ENCODE measurements at places on chromosomes 2 and 18.
A peak's percentile ranks its signal among the peaks of the same experiment; 100 is the strongest.

DNA sequence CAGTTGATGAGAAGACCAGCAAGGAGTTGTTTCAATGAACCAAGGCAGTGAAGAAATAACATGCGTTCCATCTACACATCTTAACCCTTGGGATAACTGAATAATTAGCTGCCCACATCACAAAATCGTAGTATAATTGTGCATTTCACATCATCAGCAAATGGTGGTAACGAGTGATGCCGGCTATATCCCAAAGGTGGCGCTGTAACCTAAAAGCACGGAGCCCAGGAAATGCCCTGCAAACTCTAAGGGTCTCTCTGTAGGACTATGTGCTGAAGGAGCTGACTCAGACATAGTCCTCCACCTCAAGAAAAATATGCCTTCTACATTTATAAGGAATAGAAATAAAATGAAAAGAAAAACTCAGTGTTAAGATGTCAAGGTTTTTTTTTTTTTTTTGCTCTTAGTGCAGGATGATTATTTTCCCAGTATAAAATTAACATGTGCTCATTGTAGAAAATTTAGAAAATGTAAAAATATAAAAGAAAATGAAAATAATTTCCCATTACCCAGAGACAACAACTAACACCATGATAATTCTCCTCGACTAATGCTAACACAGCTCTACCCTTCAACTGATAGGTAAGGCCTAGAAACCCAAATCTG, 23.1 kb upstream of the DSG3 start:
- DNase-seq: peak; percentile 41

DNA sequence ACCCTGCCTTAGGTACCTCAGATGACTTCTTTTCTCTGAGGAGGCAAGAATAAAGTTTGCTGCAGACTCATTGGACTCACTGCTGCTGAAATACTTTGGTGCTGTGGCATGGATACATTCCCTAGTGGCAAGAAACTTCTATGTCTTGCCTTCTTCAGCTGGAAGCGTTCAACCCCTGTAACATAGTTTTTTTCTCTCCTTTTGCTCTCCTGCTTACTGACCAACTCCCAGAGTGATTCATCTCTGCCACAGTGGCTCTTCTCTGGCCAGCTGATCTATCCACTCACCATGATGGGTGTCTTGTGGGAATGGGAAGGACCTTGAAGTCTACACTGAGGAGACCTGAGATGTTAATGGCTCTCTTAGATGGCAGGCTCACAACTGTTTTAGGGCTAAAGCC, 309.3 kb upstream of the LRRTM4 start:
- DNase-seq: no peak

GRCh38 chr2:224520064-224520463, 65.1 kb downstream of the CUL3 start:
- DNase-seq: peak; percentile 72

GRCh38 chr2:37085731-37086147, 1.4 kb downstream of the GPATCH11 start:
- peak; percentile 18 for DNase-seq

- no peak for DNase-seq
Measured at GRCh38 chr2:66982766-66983165, 414.4 kb upstream of the ETAA1 start.

DNA sequence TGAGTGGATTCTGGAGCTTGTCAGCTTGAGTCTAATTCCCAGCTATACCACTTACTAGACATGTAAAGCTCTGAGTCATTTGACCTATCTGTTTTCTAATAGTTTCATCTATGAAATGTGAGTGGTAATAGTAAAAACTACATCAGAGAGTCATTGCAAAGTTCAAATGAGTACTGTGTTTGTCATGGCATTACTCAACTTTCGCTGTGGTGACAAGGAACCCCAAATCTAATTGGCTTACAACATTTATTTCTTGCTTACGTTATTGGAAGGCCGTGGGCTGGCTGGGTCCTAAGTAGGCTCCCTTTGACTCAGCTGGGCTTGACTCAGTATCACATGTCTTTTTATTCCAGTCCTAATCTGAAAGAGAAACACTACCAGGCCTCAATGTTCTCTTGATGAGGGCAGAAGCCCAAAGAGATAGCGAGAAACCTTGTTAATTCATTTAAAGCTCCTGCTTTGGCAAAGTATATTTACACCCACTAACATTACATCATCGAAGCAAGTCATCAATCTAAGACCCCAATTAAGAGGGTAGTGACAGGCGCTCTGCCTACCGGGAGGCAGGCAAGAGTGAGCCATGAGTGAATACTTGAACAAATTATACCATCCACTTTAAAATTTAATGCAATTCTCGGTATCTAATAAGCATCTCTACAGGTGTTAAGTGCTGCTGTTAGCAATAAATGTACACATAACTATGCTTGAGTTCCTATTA, 431.8 kb upstream of the SPHKAP start:
- peak; percentile 3 for DNase-seq

DNA sequence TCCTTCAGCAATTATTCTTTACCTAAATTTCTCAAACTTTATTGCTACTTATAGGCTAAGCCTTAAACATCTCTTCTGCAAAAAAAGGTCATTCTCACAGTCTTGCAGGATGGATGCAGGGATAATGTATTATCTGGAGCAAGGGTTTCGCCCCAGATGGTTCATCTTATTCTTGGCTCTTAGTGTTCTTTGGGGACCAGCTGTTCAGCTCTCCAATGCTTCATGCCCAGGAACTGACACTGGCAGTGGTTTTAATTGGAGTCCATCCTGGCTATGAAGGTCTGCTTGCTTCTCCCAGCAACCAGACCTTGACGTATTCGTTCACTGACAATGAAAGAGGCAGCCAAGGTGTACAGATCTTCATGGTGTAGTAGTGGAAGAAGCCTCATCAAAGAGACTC, 331.9 kb downstream of the SLC8A1 start:
- DNase-seq: no peak

GRCh38 chr18:71116535-71116934, 827.7 kb downstream of the SOCS6 start:
- DNase-seq: no peak

DNA sequence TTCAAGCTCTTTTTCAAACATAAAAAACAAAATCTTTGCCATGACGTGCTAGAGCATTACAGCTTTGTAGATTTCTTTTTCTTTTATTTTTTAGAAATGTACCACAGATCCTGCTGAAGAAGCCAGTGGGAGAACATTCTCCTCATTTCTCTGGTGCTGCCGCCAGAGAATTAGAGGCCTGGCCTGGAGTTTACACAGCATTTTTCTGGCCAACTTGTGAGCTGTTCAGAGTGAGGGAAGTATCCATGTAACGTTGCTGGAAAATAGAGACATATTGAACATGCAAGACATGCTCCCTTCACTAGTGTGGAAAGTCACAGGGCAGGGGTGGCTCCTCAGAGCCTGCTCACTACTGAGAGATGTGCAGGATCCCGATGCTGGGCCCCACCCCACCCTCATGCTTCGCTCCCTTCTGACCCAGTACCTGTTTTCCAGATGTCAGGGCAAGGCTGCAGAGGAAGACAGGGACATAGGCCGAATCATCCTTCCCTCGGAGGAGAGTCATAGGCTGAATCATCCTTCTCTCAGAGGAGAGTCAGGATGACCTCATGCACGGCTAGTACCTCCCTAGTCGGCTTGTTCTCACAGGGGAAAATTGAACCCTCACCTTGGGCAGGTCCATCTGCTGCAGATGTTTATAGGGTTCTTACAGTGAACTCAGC, 298.5 kb downstream of the INSIG2 start:
- DNase-seq: no peak

DNA sequence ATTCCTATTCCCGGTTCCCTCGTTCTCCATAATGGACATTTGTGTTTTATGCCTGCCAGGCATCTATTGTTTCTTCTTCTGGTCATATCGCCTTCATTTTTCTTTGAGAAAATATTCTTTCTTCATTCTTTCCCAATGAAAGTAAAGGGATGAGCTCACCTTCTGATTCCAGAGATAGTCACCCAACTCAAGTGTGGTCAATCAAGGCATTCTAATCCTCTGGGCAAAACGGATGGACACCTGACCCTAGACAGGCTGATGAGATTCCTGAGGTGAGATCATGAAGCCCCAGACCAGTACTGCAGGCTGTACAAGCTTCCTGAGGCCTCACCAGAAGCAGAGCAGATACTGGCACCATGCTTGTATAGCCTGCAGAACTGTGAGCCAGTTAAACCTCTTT, 52.8 kb downstream of the GAD1 start:
- no peak for DNase-seq

- DNase-seq: no peak
Measured at GRCh38 chr2:57434441-57434840, 612.2 kb upstream of the VRK2 start.

DNA sequence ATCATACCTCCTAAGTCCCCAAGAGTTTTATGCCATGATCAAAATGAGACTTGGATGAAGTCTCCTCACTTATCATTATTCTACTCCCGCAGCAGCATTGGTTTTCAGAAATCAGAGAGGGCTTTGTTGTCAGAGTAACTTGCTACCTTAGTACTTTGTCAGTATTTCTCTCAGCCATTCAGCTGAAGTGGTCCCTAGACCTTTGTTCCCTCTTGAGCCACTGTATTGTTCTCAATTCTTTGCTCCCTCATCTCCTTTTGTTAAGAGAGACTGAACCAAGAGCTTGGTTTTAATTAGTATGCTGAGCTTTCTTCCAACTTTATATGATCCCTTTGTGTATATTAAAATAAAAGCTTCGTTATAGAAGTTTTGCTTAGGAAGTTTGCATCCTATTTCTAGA, 133.4 kb downstream of the DOCK10 start:
- no peak for DNase-seq

All from activated CD8-positive, alpha-beta T cell treated with anti-CD3 and anti-CD28 coated beads for 36 hours (primary cell).